Upper lobe of right lung (tissue), 1 donor: ENCODE measurements at places on chromosomes 16 and 17.

DNA sequence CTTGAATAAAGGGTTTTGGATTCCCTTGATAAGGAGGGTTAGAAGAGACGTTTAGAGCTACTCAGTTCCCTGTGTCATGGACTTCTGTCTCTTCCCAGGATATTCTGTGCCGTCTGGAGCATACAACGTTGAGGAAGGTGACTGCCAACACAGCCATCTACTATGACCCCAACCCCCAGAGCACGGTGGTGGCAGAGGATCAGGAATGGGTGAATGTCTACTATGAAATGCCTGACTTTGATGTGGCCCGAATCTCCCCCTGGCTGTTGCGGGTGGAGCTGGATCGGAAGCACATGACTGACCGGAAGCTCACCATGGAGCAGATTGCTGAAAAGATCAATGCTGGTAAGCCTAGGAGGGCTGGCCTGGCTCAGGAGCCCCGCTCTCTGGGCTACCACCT, 24.7 kb downstream of the POLR2A start:
- no peak for DNase-seq
- H3K27me3 ChIP-seq = no peaks in the 10 kb centered on the region
- H3K4me3 ChIP-seq = no peak overlapping the region
- peaks cover 97% of the 10 kb centered on the region for H3K36me3 ChIP-seq

- no peaks in the 10 kb centered on the region for H3K4me1 ChIP-seq
- no peak overlapping the region for H3K27ac ChIP-seq
- no peaks in the 10 kb centered on the region for H3K27me3 ChIP-seq
- DNase-seq = peak; percentile 75
Observed at GRCh38 chr16:22321340-22322001, 24.3 kb downstream of the POLR3E start.

GRCh38 chr17:48213797-48214196, 106.2 kb downstream of the SNX11 start:
- no peaks in the 10 kb centered on the region for H3K4me1 ChIP-seq
- H3K27me3 ChIP-seq = peaks cover 15% of the 10 kb centered on the region
- no peak for DNase-seq
- H3K4me3 ChIP-seq = no peak overlapping the region

DNA sequence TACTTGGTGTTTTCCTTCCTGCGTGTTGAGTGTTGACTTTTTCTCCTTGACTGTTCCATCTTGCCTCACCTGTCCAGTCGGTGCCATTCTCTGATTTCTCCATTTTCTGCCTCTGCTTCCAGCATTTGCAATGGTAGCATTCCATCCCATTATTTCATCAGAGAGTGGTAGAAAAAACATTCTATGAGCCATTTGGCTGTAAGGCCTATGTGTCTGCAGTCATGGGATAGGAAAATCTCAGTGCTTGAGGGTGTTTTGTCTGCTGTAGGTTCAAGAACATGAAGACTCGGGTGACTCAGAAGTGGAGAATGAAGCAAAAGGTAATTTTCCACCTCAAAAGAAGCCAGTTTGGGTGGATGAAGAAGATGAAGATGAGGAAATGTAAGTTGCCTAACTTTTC, 2.7 kb downstream of the UTP18 start:
- H3K27me3 ChIP-seq = no peaks in the 10 kb centered on the region
- no peak overlapping the region for H3K4me3 ChIP-seq
- H3K4me1 ChIP-seq = peaks cover 36% of the 10 kb centered on the region
- no peak overlapping the region for H3K27ac ChIP-seq
- H3K36me3 ChIP-seq = peaks cover 46% of the 10 kb centered on the region

DNA sequence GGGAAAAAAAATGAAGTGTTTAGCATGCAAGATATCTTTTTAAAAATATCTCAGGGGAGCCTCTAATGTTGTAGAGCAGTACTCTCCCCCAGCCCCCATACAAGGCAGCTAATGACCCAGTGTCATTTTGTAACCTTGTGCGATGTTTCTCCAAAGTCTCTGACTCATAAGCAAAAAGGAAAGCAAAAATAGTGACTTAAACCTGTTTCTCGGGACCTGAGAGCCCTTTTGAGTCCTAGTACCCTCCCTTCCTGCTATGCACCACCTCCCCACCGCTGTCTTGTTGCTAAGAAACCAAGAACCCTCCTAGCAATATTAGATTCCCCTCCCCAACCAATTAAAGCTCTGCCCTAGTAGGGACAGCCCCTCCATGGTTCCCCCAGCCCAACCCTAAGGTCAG, 2.8 kb downstream of the MYCBPAP start:
- no peak overlapping the region for H3K27ac ChIP-seq
- H3K4me1 ChIP-seq = no peaks in the 10 kb centered on the region
- no peaks in the 10 kb centered on the region for H3K36me3 ChIP-seq
- no peak overlapping the region for H3K4me3 ChIP-seq

GRCh38 chr16:72921106-72921505, 126.8 kb downstream of the ZFHX3 start:
- no peaks in the 10 kb centered on the region for H3K36me3 ChIP-seq
- H3K4me1 ChIP-seq = peaks cover 11% of the 10 kb centered on the region
- no peaks in the 10 kb centered on the region for H3K27me3 ChIP-seq
- no peak overlapping the region for H3K27ac ChIP-seq

DNA sequence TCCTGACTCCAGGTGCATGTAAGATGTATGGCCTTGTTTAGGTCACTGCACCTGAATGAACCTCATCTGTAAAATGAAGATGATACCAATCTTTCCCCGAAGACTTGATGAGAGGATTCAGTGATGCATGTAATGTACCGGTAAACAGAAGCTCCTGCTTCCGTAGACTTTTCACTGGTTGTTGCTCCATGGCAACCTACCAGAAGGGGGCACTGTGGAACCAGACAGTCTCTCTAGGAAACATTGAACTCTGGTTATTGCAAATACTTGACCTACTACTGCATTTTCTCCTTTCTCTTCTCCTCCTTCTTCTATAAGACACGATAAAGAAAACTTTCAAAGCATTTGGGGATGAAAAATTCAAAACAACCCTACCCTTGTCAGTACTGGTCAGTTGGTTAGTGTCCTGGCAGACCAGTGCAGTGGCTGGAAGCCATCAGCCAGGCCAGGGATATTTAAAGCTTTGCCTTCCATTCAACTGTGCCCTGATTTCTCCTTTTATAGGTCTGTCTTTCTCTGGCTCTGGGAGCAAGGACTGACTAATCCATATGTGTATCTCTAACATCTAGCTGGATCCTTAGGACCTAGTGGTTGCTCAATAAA, 667.4 kb upstream of the SALL1 start:
- no peaks in the 10 kb centered on the region for H3K27me3 ChIP-seq
- H3K4me1 ChIP-seq = no peaks in the 10 kb centered on the region
- no peak overlapping the region for H3K4me3 ChIP-seq
- H3K36me3 ChIP-seq = no peaks in the 10 kb centered on the region

GRCh38 chr17:43469145-43469544, 14.6 kb upstream of the DHX8 start:
- H3K36me3 ChIP-seq = no peaks in the 10 kb centered on the region
- no peak overlapping the region for H3K4me3 ChIP-seq
- no peak for DNase-seq
- peaks cover 9% of the 10 kb centered on the region for H3K4me1 ChIP-seq

DNA sequence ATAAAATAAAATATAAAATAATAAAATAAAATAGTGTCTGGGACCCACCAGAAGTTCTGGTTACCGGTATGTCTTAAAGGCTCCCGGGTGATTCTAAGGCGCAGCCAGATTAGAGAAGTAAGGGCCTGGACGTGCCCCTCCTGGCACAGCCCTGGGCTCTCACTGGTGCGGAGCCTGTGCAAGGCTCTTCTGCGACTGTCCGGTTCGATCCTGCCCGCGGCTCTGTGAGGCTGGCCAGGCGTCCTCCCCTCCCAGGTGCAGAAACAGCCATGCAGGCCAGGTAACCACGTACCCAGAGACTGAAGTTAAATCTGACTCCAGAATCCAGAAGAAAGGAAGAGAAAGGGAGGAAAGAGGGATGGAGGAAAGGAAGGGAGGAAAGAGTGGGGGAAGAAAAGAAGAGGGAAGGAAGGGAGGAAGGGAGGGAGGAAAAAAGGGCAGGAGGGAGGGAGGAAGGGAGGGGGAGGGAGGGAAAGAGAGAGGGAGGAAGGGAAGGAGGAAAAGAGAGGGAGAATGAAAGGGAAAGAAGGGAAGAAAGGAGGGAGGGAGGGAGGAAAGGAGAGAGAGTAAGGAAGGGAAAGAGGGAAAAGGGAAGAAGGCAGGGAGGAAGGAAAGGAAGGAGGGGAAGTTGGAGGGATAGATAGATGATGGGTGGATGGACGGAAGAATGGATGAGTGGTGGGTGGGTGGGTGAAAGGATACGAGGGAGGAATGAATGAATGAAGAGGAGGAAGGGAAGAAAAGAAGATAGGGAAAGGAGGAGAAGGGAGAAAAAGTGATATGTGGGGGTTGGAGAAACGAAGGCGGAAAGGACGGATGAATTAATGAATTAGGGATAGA, 42.3 kb downstream of the C16orf82 start:
- peaks cover 3% of the 10 kb centered on the region for H3K4me1 ChIP-seq
- peak overlapping the region; percentile 14 for H3K4me3 ChIP-seq
- H3K27ac ChIP-seq = no peak overlapping the region
- DNase-seq = no peak
- H3K27me3 ChIP-seq = no peaks in the 10 kb centered on the region
- H3K36me3 ChIP-seq = no peaks in the 10 kb centered on the region

- no peaks in the 10 kb centered on the region for H3K36me3 ChIP-seq
- H3K4me3 ChIP-seq = no peak overlapping the region
- H3K27ac ChIP-seq = no peak overlapping the region
Observed at GRCh38 chr16:31455601-31456314, 3.5 kb upstream of the ARMC5 start.

DNA sequence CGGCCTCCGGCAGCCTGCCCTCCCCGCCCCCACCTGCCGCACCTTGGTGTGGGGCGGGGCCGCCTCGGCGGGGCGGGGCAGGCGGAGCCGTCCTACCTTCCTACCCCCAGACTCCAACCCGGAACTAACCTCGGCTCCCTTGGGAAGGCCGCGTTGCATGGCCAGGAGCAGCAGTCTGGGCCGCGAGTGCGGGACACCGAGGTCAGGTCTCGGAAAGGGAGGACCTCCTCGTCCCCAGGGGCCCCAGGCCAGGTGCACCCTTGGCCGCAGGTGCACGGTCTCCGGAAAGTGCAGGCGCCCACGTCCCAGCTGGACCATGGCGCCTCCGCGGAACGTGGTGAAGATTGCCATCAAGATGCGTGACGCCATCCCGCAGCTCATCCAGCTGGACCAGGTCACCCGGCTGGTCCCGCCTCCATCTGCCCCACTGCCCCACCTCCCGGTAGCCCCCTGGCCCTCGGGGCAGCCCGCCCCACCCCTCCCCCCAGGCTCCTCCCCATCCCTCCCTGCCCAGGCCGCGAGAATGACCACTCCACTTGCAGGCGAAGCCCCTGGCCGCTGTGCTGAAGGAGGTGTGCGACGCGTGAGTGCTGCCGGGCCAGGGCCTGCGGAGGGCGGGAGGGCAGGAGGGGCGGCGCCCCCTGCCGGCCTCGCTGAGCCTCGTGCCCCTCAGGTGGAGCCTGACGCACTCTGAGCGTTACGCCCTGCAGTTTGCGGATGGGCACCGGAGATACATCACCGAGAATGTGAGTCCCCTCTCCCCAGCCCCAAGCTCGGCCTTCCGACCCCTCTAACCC, at the start of gene ELMO3:
Gene ELMO3 (plus strand): TSS at position 121 of the 797 bp plus-strand sequence. CDS start 196 bp downstream, at position 317.
- DNase-seq = peak; percentile 87
- peak within 1 kb of the TSS; percentile 52 for H3K4me3 ChIP-seq
- peaks cover 73% of the 10 kb centered on the region for H3K36me3 ChIP-seq
- peak within 1 kb of the TSS; percentile 60 for H3K27ac ChIP-seq

DNA sequence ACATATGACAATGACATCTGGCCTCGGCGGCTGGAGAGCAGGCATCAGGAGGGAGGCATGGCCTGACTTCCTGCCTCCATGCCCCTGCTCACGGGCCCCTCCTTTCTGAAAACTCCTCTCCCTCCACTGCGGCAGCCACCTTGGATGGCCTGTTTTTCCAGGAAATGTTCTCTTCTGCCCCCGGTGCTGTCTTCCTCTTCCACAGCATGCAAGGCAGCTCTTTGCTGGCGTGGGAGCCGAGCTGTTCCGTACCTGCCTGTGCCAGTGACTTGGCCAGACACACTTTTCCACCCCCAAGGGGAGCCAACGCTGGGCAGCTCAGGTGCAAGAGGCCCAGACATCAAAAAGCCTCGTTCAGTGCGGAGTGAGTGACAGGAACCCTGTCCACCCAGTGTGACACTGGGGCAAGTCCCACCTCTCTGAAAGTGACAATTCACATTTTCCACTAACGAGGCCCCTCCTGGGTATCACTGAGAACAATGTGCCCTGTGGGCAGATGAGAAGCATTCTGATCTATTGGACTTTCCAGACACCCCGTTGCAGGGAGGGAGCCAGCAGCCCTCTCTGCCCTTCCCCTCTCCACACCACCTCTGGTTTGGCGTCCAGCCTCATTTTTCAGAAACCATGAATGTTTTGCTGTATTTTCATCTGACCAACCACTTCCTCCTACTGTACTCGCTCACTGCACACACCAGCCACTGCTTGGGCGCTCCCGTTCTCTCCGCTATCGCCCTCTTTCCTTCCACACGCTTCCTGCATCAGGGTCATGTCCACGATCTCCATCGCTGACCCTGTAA, 31.2 kb downstream of the NSMCE1 start:
- peak; percentile 68 for DNase-seq
- H3K27me3 ChIP-seq = no peaks in the 10 kb centered on the region
- H3K36me3 ChIP-seq = peaks cover 6% of the 10 kb centered on the region

GRCh38 chr17:4636474-4637100, 4.9 kb downstream of the ALOX15 start:
- H3K4me3 ChIP-seq = no peak overlapping the region
- H3K27ac ChIP-seq = no peak overlapping the region
- peaks cover 4% of the 10 kb centered on the region for H3K4me1 ChIP-seq
- peak; percentile 61 for DNase-seq
- no peaks in the 10 kb centered on the region for H3K36me3 ChIP-seq

GRCh38 chr16:1859650-1860049, 12.3 kb downstream of the MEIOB start:
- H3K36me3 ChIP-seq = no peaks in the 10 kb centered on the region
- peak; percentile 67 for DNase-seq
- no peaks in the 10 kb centered on the region for H3K4me1 ChIP-seq
- H3K4me3 ChIP-seq = no peak overlapping the region
- no peak overlapping the region for H3K27ac ChIP-seq

DNA sequence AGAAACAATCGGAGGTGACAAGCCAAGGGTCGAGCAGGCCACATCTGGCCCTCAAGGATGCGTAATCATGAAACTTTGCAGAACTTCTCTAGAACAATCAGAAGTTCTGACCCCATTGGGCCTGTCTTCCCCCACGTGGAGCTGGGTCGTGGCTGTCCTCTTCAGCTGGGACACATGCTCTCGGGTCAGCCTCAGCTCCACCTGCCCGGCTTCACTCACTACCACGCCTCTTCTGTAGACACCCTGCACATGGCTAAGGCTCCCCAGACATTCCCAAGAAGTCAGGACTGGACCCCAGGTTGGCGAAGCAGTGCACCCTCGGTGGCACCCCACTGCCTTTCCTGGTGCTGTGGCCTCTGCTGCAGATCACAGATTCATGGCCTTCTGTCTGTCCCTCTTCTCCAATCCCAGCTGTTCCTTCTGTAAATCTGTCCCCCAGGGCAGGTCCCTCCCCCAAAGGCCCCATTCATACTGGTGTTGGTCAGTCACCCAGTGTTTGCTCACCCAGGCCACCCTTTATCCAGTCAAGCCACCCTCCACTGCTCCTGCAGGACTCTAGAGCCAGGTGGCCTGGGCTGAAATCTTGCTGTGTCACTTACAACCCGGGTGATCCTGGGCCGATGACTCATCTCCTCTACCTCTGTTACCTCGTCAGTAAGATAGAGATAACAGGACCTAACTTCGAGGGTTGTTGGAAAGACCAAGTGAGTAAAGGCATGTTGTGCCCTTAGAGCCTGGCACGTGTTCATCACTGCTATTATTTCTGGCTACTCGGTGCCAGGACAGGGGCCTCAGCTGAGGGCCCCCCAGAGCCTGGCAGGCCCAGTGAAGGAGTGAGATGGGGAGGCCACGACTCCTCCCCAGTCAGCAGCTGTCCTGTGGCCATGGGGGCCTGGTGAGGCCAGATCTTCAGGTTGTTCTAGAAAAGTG, 1.4 kb upstream of the SLC5A11 start:
- H3K27ac ChIP-seq = no peak overlapping the region
- no peak overlapping the region for H3K4me3 ChIP-seq
- DNase-seq = no peak
- no peaks in the 10 kb centered on the region for H3K27me3 ChIP-seq
- no peaks in the 10 kb centered on the region for H3K4me1 ChIP-seq
- no peaks in the 10 kb centered on the region for H3K36me3 ChIP-seq
